T-helper 17 cell (primary cell): ENCODE measurements at places on chromosomes 7 and 10. TPM values are rescaled to one million over a fixed set of nuclear protein-coding genes. Genes with fewer than 3 reads are reported as not detected.

The SRGN gene
- 382 TPM for total RNA-seq

DNA sequence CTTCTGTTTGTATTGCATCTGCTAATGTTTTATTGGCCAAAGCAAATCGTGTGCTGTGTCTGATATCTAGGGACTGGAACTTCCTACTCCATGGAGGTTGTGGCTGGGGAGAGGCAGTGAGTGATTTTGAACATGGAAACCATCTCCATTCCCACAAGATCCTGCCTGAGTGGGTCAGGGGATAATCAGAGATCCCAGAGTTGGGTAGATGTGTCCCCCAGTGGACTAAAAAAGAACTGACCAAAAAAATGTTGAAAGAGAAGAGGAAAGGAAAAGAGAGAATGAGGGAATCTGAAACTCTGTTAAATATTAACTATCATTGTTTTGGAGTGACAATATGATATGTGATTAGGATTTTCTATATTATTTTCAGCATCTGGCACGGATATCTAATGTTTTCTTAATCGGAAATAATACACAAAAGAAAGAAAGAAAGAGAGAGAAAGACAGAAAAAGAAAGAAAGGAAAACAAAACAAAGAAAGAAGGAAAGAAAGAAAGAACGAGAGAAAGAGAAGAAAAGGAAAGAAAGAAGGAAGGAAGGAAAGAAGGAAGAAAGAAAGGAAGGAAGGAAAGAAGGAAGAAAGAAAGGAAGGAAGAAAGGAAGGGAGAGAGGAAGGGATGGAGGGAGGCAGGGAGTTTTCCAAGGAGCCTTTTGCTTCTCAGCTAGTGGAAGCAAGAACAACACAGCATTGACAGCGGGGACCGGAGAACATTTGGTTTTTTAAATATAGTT is 638.5 kb downstream of the CCSER2 start:
- H3K27ac ChIP-seq = no peak overlapping the region
- no peak overlapping the region for H3K4me3 ChIP-seq
- no peaks in the 10 kb centered on the region for H3K4me1 ChIP-seq
- no peak for DNase-seq

DNA sequence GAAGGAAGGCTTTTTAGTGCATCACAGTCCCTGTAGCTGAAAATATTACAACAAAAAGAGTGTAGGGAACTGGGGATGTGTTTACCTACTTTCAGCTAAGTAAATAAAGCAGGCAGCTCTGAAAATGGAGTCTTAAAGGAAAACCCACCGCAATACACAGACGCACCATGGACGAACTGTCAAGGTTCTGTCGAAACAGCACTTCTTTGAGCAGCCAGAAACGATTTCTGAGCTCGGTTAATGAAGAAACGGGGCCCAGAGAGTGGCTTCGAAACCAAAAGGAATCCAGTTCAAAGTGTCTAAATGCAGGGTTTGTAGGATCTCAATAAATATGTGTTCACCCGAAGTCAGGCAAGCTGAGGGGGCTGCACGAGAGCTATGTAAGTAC is 275.4 kb upstream of the NEBL start:
- no peak overlapping the region for H3K4me3 ChIP-seq
- no peak for DNase-seq
- H3K36me3 ChIP-seq = no peaks in the 10 kb centered on the region

DNA sequence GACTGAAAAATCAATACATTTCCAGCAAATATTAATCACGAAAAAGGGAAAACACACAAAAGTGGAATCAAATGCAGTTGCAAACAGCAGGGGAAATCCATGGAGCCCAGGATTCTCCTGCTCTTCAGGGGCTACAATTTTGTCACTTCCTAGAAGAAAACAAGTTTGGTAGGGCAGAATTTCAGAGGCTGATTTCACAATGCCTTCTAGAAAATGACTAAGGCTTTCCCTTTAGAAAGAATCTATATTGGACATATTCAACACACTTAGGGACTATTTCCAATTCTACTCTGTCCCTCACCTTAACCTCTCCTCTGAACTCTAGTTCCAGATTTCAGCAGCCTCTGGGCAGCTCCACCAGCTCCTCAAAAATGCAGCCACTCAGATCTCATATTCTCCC is 111.3 kb downstream of the HECTD2 start:
- no peaks in the 10 kb centered on the region for H3K4me1 ChIP-seq
- H3K27ac ChIP-seq = no peak overlapping the region
- no peaks in the 10 kb centered on the region for H3K27me3 ChIP-seq
- no peaks in the 10 kb centered on the region for H3K36me3 ChIP-seq
- H3K4me3 ChIP-seq = no peak overlapping the region

DNA sequence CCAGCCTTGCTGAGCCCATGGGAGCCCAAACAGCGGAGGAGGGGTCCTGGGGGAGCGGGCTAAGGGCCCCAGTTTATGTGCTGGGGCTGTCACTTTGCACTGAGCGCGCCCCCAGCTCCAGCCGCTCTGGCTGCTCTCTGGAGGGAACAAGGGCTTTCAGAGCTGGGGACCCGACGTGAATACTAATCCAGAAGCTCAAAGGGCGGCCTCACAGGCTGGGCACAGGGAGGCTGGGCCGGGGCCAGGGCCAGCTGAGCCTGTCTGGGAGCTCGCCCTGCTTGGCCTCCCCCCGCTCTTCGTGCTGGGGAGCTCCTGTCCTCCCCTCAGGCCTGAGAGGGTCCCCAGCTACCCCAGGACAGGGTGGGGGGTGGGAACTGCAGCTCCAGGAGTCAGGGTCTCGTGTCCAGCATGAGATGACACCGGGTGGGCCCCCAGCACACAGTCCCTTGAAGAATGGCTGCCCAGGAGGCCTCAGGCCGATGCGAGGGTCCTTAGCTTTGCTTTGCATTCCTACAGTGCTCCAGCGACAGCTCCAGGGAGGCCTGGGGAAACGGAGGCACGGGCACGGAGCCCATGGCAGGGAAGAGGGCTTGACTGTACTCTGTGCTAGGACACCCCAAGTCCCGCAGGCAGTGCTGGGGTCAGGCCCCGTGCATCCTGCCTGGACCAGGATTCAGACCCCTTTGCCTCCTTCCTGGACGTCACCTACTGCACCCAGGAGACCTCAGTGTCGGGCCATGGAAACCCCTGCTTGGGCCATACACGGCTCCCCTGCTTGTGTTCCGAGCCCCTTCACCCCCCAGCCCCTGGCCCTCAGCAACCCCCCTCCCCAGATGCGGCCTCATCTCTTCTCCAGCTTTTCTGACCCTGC is 5.8 kb upstream of the AMZ1 start:
- no peak overlapping the region for H3K4me3 ChIP-seq
- no peak for DNase-seq
- peaks cover 3% of the 10 kb centered on the region for H3K36me3 ChIP-seq
- no peak overlapping the region for H3K27ac ChIP-seq
- H3K27me3 ChIP-seq = peaks cover 33% of the 10 kb centered on the region
- no peaks in the 10 kb centered on the region for H3K4me1 ChIP-seq

- H3K27ac ChIP-seq = no peak overlapping the region
- H3K4me1 ChIP-seq = no peaks in the 10 kb centered on the region
- H3K4me3 ChIP-seq = no peak overlapping the region
Measured at GRCh38 chr7:134422638-134423037, 36.3 kb downstream of the AKR1B1 start.

GRCh38 chr7:94453898-94454297 is 55.7 kb upstream of the CASD1 start:
- no peaks in the 10 kb centered on the region for H3K4me1 ChIP-seq
- no peak overlapping the region for H3K27ac ChIP-seq
- DNase-seq = no peak
